Fibroblast of lung (primary cell): ENCODE measurements at places on chromosomes 1 and 21. TPM values are rescaled to one million over a fixed set of nuclear protein-coding genes. Genes with fewer than 3 reads are reported as not detected.

CREB3L4 gene
- 6.4 and 8.2 TPM in 2 replicates for total RNA-seq

COL6A1 gene
- total RNA-seq = 623 and 645 TPM in 2 replicates

LY9 gene
- total RNA-seq = not detected in 2 replicates

JAK1 gene
- 145 and 152 TPM in 2 replicates for total RNA-seq

HIVEP3 gene
- 0.51 and 0.83 TPM in 2 replicates for total RNA-seq

ADAMTS1 gene
- 186 and 199 TPM in 2 replicates for total RNA-seq

FGR gene
- total RNA-seq = under 0.01 TPM in 1 of 2 replicates, not detected in the other

CDA gene
- 0.50 TPM in 1 of 2 replicates, not detected in the other for total RNA-seq

ZFP69 gene
- 4.3 and 4.4 TPM in 2 replicates for total RNA-seq

MR1 gene
- total RNA-seq = 14.9 and 42.1 TPM in 2 replicates

TSACC gene
- 0.50 TPM in 1 of 2 replicates, not detected in the other for total RNA-seq

CHODL gene
- under 0.01 and 0.17 TPM in 2 replicates for total RNA-seq

LRIG2 gene
- 10.3 and 14.7 TPM in 2 replicates for total RNA-seq

TAF5L gene
- total RNA-seq = 13.6 and 17.3 TPM in 2 replicates

OR2T11 gene
- total RNA-seq = not detected in 2 replicates

NUDT17 gene
- 2.1 and 5.1 TPM in 2 replicates for total RNA-seq

C1orf116 gene
- not detected in 2 replicates for total RNA-seq

KRTAP10-10 gene
- total RNA-seq = not detected in 2 replicates

LYSMD1 gene
- 8.2 and 9.7 TPM in 2 replicates for total RNA-seq

FAM177B gene
- not detected in 2 replicates for total RNA-seq

PLPP3 gene
- total RNA-seq = 170 and 343 TPM in 2 replicates

KANK4 gene
- not detected in 2 replicates for total RNA-seq

KLHL17 gene
- 5.6 and 7.4 TPM in 2 replicates for total RNA-seq

MCOLN2 gene
- 1.5 and 6.2 TPM in 2 replicates for total RNA-seq

MROH7 gene
- under 0.01 and 0.33 TPM in 2 replicates for total RNA-seq

CHIA gene
- not detected in 2 replicates for total RNA-seq

DOP1B gene
- 7.7 and 18.3 TPM in 2 replicates for total RNA-seq

IQCC gene
- total RNA-seq = 1.3 and 2.3 TPM in 2 replicates

C1orf232 gene
- not detected in 2 replicates for total RNA-seq

KRTAP19-3 gene
- not detected in 2 replicates for total RNA-seq

RBM34 gene
- 64.1 and 66.3 TPM in 2 replicates for total RNA-seq

NBPF11 gene
- total RNA-seq = 6.9 and 8.8 TPM in 2 replicates

PCP4L1 gene
- not detected in 2 replicates for total RNA-seq

SPRR4 gene
- not detected in 2 replicates for total RNA-seq

MIER1 gene
- 35.5 and 35.7 TPM in 2 replicates for total RNA-seq

APCS gene
- total RNA-seq = not detected in 2 replicates

FCMR gene
- 0.26 and 0.33 TPM in 2 replicates for total RNA-seq

FALEC gene
- total RNA-seq = 0.83 and 1.0 TPM in 2 replicates

RHCE gene
- 0.26 and 0.50 TPM in 2 replicates for total RNA-seq

S100A12 gene
- not detected in 2 replicates for total RNA-seq

SLC6A9 gene
- 13.6 and 19.5 TPM in 2 replicates for total RNA-seq

S100A4 gene
- total RNA-seq = 85.3 and 287 TPM in 2 replicates

FCRL2 gene
- total RNA-seq = not detected in 2 replicates

LMX1A gene
- total RNA-seq = not detected in 2 replicates

SPRR3 gene
- not detected in 2 replicates for total RNA-seq

NR1I3 gene
- total RNA-seq = not detected in 2 replicates
